Caki2 (cell line): ENCODE measurements at places on chromosomes 7 and 10. TPM values are rescaled to one million over a fixed set of nuclear protein-coding genes. Genes with fewer than 3 reads are reported as not detected.
A peak's percentile ranks its signal among the peaks of the same experiment; 100 is the strongest.

GRCh38 chr7:36982766-36983165, 258.5 kb upstream of the AOAH start:
- no peak for DNase-seq

GRCh38 chr10:36577126-36577525, 548.3 kb upstream of the ANKRD30A start:
- DNase-seq: no peak

DNA sequence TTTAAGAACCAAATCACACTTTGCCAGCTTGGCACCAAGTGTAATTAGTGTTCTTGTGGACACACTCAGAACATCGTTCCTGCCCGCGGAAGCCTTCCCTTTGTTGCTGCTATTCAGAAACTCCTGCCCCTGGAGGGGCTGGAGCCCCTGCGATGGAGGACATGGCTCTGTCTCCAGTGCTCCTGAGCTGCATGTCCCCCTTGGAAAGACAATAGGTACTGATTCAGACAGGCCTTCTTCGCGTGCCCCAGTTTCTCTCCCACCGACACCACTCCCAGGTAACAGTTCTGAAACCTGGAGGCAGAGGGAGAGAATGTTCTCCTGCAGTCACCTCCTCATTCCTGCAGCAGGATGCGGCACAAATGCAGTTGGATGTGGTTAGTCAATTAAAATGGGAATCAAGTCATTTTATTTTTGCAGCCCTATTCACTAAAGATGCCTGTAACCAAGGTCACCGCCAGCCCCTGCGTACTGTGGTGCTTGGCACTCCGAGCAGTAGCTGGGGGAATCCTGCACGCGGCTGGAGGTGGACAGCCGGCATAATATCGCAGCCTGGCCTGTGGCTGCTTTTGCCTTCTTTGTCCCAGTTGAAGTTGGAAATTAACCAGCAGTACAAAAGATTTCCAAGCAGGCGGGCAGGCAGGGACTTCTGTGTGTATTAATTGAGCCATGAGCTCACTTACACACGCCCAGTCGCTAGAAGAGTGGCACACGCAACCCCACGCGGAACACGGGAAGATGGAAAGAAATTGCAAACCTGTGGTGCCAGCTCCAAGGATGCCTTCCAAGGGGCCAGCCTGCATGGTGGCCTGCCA, 205.7 kb downstream of the EBF3 start:
- no peak for DNase-seq

- no peak for DNase-seq
Observed at GRCh38 chr7:18496341-18496700, 772 bp downstream of the HDAC9 start.

DNA sequence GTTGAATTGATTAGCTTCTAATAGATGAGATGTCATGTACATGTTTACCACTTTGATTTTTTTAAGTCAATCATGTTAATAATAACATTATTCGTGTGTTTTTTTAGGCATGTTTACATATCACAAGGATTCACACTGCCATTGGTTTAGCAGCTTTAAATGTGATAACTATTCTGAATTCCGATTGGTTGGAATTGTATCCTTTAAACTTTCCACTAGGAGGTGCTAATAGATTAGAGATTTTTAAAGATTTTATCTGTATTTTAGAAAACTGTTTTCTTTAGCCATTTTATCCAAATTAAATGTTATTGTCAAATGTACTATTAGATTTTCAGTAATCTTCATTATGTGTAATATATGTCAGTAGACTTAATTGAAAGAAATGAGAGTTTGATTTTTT, 83.2 kb downstream of the HECTD2 start:
- peak; percentile 41 for DNase-seq

DNA sequence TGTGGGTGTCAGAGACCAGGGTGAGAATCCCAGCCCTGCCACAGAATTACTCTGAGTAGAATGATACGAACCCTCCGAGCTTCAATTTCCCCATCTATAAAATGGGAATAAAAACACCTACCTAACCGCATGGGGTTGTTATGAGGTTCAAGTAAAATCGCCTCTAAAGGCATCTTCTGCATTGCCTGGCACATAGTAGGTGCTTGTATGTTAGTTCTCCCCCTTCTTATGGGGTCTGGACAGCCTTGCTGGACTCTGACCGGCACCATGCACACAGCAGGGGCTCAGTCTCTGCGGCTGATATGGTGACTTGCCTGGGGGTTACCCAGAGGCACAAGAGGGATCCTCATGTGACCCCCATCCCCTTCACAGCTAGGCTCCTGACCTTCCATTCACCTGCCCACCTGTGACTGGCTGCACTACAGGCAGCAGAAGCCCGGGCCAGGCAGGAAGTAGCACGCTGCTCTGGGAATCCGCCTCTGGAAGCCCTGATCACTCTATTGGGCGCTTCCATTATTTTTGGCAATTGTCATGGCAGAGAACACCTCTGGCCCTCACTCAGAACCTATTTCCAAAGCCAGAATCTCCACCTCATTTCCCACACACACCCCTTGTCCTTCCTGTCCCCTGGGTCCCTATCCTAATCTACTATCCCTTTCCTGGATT, 6.0 kb downstream of the SH3PXD2A start:
- DNase-seq: no peak

GRCh38 chr7:108016841-108017775, 14.1 kb upstream of the LAMB1 start:
- peak; percentile 63 for DNase-seq

DNA sequence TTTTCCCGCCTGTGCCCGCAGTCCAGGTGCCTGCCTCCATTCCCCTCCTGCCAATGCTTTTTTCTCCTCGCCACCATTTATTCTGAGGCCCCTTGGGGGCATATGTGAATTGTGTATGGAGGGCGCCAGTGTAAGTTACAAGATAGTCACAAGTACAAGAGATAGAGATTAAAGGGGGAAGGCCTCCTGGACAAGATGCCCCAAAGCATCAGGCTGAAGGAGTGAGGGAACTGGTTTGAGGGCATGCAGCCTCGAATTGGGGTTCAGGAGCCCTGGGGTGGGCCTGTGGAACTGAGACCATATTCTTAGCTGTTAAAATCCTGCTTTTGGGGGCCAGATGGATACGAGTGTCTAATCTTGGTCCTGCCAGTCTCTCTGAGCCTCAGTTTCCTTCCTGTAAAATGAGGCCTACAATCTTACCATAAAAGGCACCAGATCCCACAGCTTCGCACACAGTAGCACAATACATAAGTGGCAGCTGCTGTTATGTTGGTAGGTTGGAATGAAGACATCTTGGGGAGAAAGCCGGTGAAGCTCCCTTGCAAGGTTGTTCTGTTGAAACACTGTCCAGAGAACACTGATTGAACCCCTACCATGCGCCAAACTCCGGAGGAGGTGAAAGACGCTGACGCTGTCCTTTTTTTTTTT, 545 bp upstream of the COMTD1 start:
- no peak for DNase-seq

GRCh38 chr7:6228361-6229229, 43.8 kb downstream of the CYTH3 start:
- no peak for DNase-seq

GRCh38 chr7:106522696-106523095, 138.3 kb downstream of the CCDC71L start:
- no peak for DNase-seq

GRCh38 chr7:142158736-142159496, 47.4 kb downstream of the MGAM2 start:
- DNase-seq: no peak

GRCh38 chr7:128809363-128809762, 17.6 kb downstream of the CCDC136 start:
- DNase-seq: no peak

DNA sequence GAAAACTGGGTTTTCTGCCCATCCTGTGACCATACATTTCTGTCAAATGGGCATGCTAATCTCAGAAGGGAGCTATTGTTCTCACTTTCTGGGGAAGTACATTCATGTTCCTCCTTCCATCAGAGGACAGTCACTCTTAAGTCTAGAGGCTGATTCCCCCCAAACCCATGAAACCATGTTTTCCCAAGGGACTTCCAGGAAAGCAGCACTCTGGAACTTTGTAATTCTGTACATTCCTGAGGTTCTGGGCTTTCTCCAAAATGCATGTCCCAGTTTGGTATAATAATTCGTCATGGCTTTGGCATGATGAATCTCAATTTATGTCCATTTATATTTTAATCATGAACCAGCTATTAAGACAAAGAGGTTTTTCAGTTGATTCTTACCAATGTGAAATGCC, 688.1 kb downstream of the LRMDA start:
- no peak for DNase-seq

DNA sequence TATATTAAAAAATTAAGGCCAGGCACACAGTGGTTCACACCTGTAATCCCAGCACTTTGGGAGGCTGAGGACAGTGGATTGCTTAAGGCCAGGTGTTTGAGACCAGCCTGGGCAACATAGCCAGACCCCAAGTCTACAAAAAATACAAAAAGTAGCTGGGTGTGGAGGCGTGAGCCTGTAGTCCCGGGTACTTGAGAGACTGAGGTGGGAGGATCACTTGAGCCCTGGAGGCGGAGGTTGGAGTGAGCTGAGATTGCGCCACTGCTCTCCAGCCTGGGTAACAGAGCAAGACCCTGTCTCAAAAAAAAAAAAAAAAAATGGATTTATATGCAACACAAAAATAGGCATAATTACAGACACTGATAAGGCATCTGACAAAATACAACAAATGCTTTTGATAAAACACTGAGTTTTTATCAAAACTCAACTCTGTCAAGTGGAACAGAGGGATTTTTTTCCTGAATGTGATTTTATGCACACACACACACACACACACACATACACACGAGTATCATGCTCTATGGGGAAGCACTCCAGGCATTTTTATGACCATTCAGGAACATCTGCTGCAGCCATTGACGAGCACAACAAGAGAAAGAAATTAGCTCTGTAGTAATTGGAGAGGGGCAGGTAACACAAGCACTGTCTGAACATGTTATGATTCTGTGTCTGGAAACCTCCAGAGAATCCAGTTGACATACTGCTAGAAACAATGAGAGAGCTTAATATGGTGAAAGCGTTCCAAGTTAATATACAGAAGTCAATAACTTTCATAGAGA, 193.1 kb downstream of the WDR37 start:
- no peak for DNase-seq

DNA sequence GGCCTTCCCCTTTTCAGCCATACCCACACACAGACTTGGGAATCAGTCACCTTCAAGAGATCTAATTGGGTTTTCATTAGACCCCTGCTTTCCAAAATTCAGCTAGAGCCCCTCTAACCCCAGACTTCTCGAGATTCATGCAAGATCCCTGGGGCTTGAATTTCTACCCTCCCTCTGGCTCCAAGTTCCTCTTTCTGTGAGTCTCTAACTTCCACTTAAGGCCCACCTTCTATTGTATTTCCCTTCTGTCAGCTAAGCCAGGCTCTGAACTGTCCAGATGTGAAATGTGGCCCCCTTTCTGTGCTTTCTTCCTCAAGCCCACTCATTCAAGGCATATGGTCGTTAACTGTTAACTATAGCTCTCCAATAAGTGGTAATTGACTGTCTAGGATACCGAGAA, 132.2 kb downstream of the ZNF365 start:
- no peak for DNase-seq

DNA sequence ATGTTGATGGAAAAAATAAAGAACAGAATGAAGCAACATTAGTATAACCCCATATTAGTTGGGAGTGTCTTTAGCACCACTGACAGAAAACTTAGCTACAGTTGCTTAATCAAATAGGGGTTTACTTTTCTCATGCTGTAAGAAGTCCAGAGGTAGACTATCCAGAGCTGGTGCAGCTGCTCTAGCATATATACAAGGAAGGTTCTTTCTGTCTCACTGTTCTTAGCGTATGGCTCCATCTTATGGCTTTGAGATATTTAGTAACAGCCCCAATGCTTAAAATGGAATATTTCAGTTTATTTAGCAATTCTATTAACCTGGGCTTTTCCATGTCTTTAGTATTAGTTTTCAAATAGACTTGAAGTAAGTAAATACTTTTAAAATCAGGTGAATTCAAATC, 15.2 kb upstream of the WNT2 start:
- no peak for DNase-seq

DNA sequence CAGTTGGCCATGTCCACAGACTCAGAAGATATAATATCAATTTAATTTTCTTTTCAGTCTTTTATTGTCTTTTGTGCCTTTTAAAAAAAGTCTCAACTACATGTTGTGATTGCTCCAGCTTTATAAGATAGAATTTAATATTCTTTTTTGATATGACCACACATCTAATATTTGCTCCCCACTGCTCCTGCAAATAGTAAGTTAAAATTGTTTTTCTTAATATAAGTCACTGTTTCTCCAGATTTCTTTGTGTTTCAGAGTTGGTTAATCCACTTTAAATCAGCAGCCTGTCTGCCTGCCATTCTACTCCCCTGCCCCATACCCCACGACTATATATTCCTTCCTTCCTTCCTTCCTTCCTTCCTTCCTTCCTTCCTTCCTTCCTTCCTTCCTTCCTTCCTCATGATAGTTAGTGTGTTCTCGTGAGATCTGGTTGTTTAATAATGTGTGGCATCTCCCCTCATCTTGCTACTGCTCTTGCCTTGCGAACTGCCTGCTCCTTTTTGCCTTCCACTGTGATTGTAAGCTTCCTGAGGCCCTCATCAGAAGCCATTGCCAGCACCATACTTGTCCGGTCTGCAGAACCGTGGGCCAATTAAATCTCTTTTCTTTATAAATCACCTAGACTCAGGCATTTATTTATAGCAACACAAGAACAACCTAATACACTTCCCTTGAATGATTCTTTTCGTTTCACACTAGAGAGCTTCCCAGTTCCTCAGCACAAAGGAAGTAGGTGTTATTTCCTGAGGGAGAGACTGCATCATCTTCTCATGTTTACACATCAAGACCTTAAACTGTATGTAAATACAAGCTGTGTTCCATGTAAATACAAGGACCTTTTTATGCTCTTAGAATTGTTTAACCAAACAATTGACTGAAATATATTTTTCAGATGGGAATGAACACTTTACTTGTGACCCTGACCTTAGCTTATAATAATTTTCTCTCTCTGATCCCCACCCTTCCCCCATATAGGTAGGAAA, 24.5 kb downstream of the TAS2R16 start:
- no peak for DNase-seq

DNA sequence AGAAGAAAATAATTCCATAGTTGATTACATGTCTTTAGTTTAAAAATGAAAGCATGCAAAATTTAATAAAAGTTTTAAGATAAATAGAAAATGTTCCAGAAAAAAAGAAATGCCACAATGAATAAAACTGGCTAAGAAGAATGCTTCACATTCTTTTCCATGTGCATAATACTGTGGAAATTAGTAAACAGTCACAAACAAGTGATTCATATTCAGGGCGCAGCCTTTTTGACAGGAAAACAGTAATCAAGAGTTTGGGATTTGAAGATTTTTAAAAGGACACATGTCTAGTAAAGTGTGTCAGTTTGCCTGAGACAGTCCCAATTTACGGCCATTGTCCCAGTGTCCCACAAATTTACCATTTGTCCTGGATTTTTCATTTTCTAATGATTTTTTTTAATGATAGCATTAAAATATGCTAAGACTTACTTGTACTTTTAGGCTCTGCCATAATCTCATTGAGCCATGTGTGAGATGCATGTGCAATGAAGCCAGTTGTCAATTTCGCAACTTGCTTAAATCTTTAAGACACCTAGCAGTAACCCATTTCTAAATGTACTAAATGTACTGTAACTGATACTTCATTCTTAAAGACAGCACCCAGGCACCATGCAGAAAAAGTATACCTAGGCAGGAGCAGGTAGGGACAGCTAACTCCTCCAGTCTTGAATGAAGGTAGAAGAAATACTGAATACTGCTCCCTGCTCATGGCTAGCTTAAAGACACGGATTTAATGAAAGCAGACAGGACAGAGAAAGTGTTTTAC, 46.9 kb downstream of the ZNF438 start:
- DNase-seq: no peak

- DNase-seq: no peak
Observed at GRCh38 chr10:18860631-18861240, 187.9 kb upstream of the MALRD1 start.

PON3 gene
- not detected in 2 replicates for total RNA-seq

SLC13A1 gene
- total RNA-seq: not detected in 2 replicates

GTPBP4 gene
- total RNA-seq: 58.9 and 80.1 TPM in 2 replicates

STOX1 gene
- total RNA-seq: 0.68 TPM in 1 of 2 replicates, not detected in the other
